Epithelial cell of alveolus of lung (primary cell): ENCODE measurements at places on chromosomes 5 and 9. TPM values are rescaled to one million over a fixed set of nuclear protein-coding genes. Genes with fewer than 3 reads are reported as not detected.

Gene IFT74
- total RNA-seq, result 9.7 and 12.0 TPM in 2 replicates

Gene SLC6A7
- under 0.01 TPM in 1 of 2 replicates, not detected in the other for total RNA-seq

Gene SLC36A2
- total RNA-seq, result not detected in 2 replicates

Gene TMEM232
- total RNA-seq, result 0.24 and 3.1 TPM in 2 replicates

Gene TMEM252
- total RNA-seq, result not detected in 2 replicates

Gene GPR150
- total RNA-seq, result 0.80 and 1.0 TPM in 2 replicates

Gene CAMK4
- 3.9 and 7.3 TPM in 2 replicates for total RNA-seq

Gene PDLIM4
- 51.2 and 141 TPM in 2 replicates for total RNA-seq

Gene CBY3
- total RNA-seq, result not detected in 2 replicates

Gene LMX1B
- not detected in 2 replicates for total RNA-seq

Gene CYLC2
- total RNA-seq, result not detected in 2 replicates

Gene CD180
- total RNA-seq, result not detected in 2 replicates

Gene RNF183
- not detected in 2 replicates for total RNA-seq

Gene CDX1
- 0.78 TPM in 1 of 2 replicates, not detected in the other for total RNA-seq

Gene SYNPO
- 14.1 and 15.3 TPM in 2 replicates for total RNA-seq

Gene NTNG2
- 0.91 and 1.3 TPM in 2 replicates for total RNA-seq

Gene SPACA9
- total RNA-seq, result 3.2 and 14.8 TPM in 2 replicates

Gene CDK9
- total RNA-seq, result 23.0 and 63.2 TPM in 2 replicates

Gene LCNL1
- 1.9 TPM in 1 of 2 replicates, not detected in the other for total RNA-seq

Gene CARD9
- 1.2 and 4.7 TPM in 2 replicates for total RNA-seq

Gene GPRIN1
- 4.5 and 12.0 TPM in 2 replicates for total RNA-seq

Gene ZNF300
- total RNA-seq, result 3.6 and 6.6 TPM in 2 replicates

Gene PCDHB10
- 0.13 and 0.24 TPM in 2 replicates for total RNA-seq

Gene SLC6A3
- not detected in 2 replicates for total RNA-seq

Gene PNPLA7
- total RNA-seq, result 0.13 and 0.32 TPM in 2 replicates

Gene CDC25C
- 8.5 and 11.1 TPM in 2 replicates for total RNA-seq

Gene TAF1L
- under 0.01 TPM in 1 of 2 replicates, not detected in the other for total RNA-seq
